ENCODE measurements at places on chromosomes 12 and 14. TPM values are rescaled to one million over a fixed set of nuclear protein-coding genes. Genes with fewer than 3 reads are reported as not detected.

MSI1 gene
- total RNA-seq, result 16.0 TPM

CD69 gene
- 0.18 TPM for total RNA-seq

PMEL gene
- 3.9 TPM for total RNA-seq

DPY19L2 gene
- 7.3 TPM for total RNA-seq

CLEC4D gene
- total RNA-seq, result not detected

SSPN gene
- 6.3 TPM for total RNA-seq

RNASE3 gene
- total RNA-seq, result not detected

IFNG-AS1 gene
- not detected for total RNA-seq

LRRK2 gene
- total RNA-seq, result 0.02 TPM

EML1 gene
- total RNA-seq, result 23.5 TPM

TMPRSS12 gene
- total RNA-seq, result not detected

SLC7A7 gene
- 13.3 TPM for total RNA-seq

RGS6 gene
- total RNA-seq, result 0.34 TPM

DNA sequence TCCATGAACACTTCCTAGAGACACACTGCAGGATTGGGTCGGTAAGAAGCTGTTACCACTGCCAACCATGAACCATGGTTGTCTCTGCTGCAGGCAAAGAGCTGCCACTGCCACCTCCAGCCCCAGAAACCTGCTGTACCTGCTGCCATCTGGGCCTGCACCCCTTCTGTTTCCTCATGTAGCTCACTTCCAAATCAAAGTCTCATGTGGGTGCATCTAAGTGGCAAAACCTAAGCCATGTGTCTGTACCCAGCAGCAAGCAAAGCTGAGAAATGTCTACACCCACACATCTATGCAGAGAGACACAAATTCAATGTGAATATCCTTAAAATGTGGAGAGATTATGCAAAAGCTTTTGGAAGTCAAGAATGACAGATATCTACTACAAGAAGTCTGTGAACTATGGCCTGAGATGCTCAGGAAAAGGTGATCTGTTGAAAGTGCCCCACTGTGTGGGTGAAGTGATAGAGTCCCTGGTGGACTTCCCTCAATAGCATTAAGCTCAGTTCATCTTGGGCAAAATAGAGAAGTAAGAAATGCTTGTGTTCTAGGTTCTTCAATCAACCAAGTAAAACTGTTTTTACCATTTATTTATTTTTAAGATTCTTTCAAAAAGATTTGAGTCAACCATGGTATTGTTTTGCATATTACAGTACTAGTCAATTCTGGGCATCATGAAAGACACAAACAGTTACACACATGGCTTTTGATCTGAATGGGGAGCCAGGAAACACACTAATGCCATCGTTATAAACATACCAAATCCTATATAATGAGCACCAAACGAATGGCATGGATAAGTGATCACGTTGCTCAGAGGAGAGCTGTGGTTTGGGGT lies 64.4 kb downstream of the FOS start:
- no peaks in the 10 kb centered on the region for H3K36me3 ChIP-seq
- no peaks in the 10 kb centered on the region for H3K4me1 ChIP-seq
- DNase-seq, result no peak
- no peak overlapping the region for H3K4me3 ChIP-seq
- H3K27me3 ChIP-seq, result no peaks in the 10 kb centered on the region

- no peaks in the 10 kb centered on the region for H3K4me1 ChIP-seq
- H3K27me3 ChIP-seq, result no peaks in the 10 kb centered on the region
- no peaks in the 10 kb centered on the region for H3K36me3 ChIP-seq
These were observed 28.6 kb upstream of the NR1H4 start for GRCh38 chr12:100445081-100445481.

DNA sequence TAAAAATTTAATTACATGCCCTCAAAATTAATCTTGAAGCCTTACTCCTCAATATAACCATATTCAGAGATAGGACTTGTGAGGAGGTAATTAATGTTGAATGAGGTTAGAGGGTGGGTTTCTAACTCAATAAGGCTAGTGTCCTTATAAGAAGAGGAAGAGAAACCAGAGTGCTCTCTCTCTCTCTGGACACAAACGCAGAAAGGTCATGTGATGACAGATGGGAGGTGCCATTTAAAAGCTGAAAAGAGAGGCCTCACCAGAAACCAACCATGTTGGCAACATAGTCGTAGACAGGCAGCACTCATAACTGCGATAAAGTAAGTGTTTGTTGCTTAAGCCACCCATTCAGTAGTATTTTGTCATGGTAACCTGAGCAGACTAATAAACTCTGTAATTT lies 378.5 kb upstream of the LMO3 start:
- DNase-seq, result no peak
- H3K27ac ChIP-seq, result no peak overlapping the region
- H3K4me3 ChIP-seq, result no peak overlapping the region
- no peaks in the 10 kb centered on the region for H3K36me3 ChIP-seq
- no peaks in the 10 kb centered on the region for H3K4me1 ChIP-seq

DNA sequence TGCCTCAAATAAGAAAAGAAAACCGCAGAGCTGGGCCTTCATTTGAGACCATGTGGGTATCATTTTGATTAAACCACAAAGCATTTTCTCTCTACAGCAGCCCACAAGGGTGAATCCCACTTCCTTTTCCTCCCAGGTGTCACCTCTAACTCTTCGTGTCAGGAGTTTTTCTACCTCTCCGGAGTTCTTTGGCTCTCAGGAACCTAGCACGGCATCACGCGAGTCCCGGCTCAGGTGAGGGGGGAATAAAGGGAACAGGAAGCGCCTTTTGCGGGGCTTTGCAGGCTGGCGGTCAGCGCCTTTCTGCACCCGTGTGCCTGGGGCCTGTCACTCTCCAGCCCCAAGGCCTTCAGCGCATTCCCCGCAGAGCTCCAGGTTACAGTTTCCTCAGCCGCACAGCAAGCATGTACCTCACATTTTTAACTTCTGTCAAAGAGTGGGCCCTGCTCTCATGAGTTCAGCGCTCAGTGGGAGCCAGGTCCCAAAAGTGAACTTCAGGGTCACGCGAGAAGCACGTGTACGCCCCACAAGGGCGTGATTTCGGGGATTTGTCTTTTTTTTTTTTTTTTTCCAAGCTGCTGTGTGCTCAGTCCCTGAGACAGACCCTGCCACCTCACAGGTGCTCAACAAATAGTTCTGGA lies 740 bp upstream of the PRPF40B start:
- peak overlapping the region; percentile 25 for H3K27ac ChIP-seq
- no peak for DNase-seq
- peak overlapping the region; percentile 68 for H3K4me3 ChIP-seq
- H3K36me3 ChIP-seq, result no peaks in the 10 kb centered on the region

DNA sequence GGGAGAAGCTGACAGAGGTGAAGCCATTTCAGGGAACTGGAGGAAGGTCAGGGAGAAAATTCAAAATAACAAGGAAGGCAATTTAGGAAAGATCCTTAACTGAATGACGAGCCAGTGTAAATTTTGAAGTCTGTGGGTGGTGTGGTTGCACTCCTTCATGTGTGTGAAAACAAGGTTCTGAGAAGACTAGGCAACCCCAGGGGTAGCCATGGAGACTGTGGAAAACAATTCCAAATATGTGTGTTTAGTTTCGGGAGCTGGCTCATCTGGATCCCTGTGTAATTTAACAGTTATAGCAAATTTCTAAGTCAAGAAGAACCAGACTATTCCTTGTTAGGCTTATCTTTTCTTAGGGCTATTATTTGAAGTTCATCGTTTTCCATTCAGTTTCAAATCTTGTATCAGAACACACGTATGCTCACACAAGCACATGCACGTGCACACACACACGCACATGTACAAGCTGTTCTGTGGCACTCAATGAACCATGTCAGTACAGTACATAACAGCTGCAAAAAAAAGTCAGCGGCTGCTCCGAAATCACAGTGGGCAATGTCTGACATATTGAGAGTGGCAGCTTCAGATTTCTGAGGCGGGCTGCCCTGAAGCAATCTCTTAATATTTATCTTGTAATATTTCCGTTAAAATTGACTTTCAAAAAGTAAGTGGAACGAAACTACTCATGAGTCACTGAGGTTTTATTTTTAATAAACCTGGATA lies 411.2 kb downstream of the AEBP2 start:
- DNase-seq, result peak; percentile 76
- no peaks in the 10 kb centered on the region for H3K27me3 ChIP-seq
- H3K36me3 ChIP-seq, result no peaks in the 10 kb centered on the region
- peaks cover 13% of the 10 kb centered on the region for H3K4me1 ChIP-seq
- H3K4me3 ChIP-seq, result no peak overlapping the region
- H3K27ac ChIP-seq, result peak overlapping the region; percentile 27

DNA sequence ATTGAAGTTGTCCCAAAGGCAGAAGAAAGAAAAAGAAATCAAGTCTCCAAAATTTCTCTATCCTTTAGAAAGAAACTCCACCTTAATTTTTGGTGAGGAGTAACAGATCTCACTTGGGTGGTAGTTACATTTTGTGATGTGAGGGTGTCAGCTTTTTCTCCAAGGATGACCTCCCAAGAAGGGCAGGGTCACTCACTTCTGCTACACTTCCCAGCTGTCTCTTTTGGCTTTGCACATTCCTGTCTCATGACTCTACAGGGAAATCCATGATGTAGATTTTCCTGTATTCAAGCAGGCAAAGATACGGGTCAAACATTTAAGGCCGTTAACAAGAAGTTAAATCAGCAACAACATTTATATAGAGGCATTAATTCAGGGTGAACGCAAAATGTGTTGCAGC lies 1016.4 kb downstream of the NRXN3 start:
- H3K27ac ChIP-seq, result no peak overlapping the region
- peak; percentile 23 for DNase-seq
- H3K27me3 ChIP-seq, result no peaks in the 10 kb centered on the region
- H3K36me3 ChIP-seq, result no peaks in the 10 kb centered on the region
- H3K4me3 ChIP-seq, result no peak overlapping the region
- H3K4me1 ChIP-seq, result no peaks in the 10 kb centered on the region

DNA sequence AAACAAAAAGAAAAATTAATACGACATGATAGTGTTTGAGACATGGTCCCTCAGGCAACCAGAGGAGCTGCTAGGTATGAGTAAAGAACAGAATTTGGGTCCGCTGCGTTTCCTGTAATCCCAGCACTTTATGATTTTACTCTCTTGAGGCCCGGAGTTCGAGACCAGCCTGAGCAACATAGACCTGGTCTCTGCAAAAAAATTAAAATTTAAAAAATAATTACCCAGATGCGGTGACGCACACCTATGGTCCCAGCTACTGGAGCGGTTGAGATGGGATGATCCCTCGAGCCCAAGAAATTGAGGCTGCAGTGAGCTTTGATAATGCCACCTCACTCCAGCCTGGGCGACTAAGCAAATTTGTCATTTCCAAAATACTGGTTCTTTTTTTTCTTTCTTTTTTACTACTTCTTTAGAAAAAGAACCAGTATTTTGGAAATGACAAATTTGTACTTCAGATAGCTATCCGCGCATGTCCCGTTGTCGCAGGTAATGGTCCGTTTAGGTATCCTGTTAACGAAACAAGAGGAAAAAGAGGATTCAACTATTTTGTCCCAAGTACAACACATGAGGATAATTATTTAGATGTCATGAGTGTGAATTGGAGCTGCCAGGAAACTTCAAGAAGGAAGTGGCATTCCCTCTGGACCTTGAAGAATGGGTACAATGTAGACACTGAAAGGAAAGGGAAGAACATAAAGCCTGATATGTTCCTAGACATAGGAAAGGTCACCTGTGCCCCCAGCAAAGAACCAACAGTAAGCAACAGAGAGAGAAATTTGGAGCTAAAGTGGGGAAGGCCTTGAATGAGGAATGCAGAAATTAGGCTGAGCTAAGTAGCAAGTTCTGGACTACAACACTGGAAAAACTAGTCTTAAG lies 1.2 kb upstream of the HECTD1 start:
- peak overlapping the region; percentile 98 for H3K27ac ChIP-seq
- no peaks in the 10 kb centered on the region for H3K27me3 ChIP-seq
- peak overlapping the region; percentile 69 for H3K4me3 ChIP-seq

DNA sequence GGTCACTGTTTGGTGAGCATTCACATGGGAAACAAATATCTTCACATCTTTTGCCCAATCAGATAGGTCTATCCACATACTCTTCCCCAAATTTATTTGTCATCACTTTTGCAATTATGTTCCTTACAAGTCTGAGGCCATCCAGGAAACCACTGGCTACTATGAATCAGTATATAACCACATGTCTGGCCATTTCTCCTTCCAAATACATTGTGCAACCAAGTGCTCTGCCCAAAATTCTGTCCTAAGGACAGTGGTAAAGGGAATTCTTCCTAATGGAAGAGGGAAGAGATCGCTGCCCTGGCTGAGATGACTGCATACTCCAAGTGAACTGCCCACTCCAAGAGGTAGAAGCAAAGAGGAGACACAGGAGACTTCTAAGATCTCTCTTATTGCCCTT lies 148.9 kb upstream of the MAX start:
- no peaks in the 10 kb centered on the region for H3K27me3 ChIP-seq
- peaks cover 20% of the 10 kb centered on the region for H3K4me1 ChIP-seq
- no peak overlapping the region for H3K27ac ChIP-seq
- H3K4me3 ChIP-seq, result no peak overlapping the region
- DNase-seq, result peak; percentile 97
- H3K36me3 ChIP-seq, result no peaks in the 10 kb centered on the region

GRCh38 chr12:2306012-2306411 lies 253.2 kb downstream of the CACNA1C start:
- no peak overlapping the region for H3K4me3 ChIP-seq
- H3K36me3 ChIP-seq, result no peaks in the 10 kb centered on the region
- no peaks in the 10 kb centered on the region for H3K27me3 ChIP-seq
- peaks cover 11% of the 10 kb centered on the region for H3K4me1 ChIP-seq

DNA sequence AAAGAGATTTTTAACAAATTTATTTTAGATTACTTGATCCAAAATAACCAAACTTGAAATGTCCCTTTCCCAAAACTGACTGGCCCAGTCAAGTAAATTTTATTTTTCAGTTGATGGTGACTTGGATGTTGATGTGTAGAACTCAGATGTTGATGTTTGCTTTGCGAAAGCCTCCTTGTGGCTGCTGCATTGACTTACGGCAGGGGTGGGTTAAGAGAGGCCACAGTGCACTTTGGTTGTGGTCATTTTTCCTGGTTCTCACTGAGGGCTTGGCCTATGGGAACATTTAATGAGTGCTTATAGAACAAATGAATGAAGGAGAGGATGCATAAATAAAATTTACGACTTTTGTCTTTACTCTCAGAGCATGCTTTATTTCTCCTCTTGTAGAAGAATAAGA lies 52.6 kb downstream of the SLCO1B3 start:
- H3K27me3 ChIP-seq, result no peaks in the 10 kb centered on the region
- H3K4me1 ChIP-seq, result no peaks in the 10 kb centered on the region
- DNase-seq, result no peak
- no peak overlapping the region for H3K4me3 ChIP-seq

- no peak overlapping the region for H3K27ac ChIP-seq
- DNase-seq, result no peak
- no peak overlapping the region for H3K4me3 ChIP-seq
- H3K4me1 ChIP-seq, result peaks cover 28% of the 10 kb centered on the region
These were observed 2.5 kb downstream of the XRCC3 start for GRCh38 chr14:103712633-103713247.

- H3K4me1 ChIP-seq, result no peaks in the 10 kb centered on the region
- no peaks in the 10 kb centered on the region for H3K36me3 ChIP-seq
- H3K27me3 ChIP-seq, result peaks cover 12% of the 10 kb centered on the region
- no peak overlapping the region for H3K27ac ChIP-seq
These were observed 43.0 kb upstream of the ANO2 start for GRCh38 chr12:5988088-5988487.

- H3K4me3 ChIP-seq, result no peak overlapping the region
- peak; percentile 27 for DNase-seq
- H3K36me3 ChIP-seq, result no peaks in the 10 kb centered on the region
- no peak overlapping the region for H3K27ac ChIP-seq
- H3K27me3 ChIP-seq, result peaks cover 3% of the 10 kb centered on the region
These were observed 2.1 kb upstream of the GPR132 start for GRCh38 chr14:105067140-105067968.

GRCh38 chr12:51083126-51083833 lies at the start of gene CSRNP2:
Gene CSRNP2 (minus strand): TSS chr12:51083596. CDS start chr12:51076561, 7,035 bp downstream.
- peaks cover 13% of the 10 kb centered on the region for H3K4me1 ChIP-seq
- H3K27ac ChIP-seq, result peak within 1 kb of the TSS; percentile 82
- H3K27me3 ChIP-seq, result no peaks in the 10 kb centered on the region

Data from astrocyte (in vitro differentiated cells and primary cell).